CD8-positive, alpha-beta memory T cell (primary cell): ENCODE measurements at places on chromosomes 4 and X. TPM values are rescaled to one million over a fixed set of nuclear protein-coding genes. Genes with fewer than 3 reads are reported as not detected.

DNA sequence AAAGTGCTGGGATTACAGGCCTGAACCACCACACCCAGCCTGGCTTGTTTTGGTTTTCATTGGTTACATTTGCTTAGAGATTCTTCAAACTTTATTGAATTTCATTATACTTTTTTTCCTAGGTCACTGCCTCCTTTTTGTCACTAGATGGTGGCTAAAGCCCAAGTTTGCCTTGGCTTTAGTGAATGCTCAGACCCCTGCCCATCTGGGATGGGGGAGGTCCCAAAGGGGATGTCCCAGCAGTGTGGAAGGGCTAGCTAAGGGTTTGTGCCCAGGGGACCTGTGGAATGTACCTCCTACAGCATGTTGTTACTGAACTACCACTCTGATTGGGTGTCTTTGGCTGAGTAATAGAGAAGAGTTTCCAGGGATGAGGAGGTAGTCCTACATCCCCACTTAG is 58.4 kb downstream of the CEP135 start:
- peaks cover 11% of the 10 kb centered on the region for H3K36me3 ChIP-seq
- H3K4me1 ChIP-seq = no peaks in the 10 kb centered on the region
- DNase-seq = no peak
- no peak overlapping the region for H3K4me3 ChIP-seq

DMRTC1B gene
- not detected for total RNA-seq

- no peaks in the 10 kb centered on the region for H3K4me1 ChIP-seq
- H3K36me3 ChIP-seq = no peaks in the 10 kb centered on the region
- H3K27ac ChIP-seq = no peak overlapping the region
- DNase-seq = no peak
These were observed 102.3 kb downstream of the PSAPL1 start for GRCh38 chr4:7332216-7333023.

TRAM1L1 gene
- not detected for total RNA-seq

GRCh38 chrX:150063674-150064073 is 125.4 kb upstream of the EOLA2 start:
- H3K4me1 ChIP-seq = no peaks in the 10 kb centered on the region
- H3K27ac ChIP-seq = no peak overlapping the region
- DNase-seq = no peak
- no peaks in the 10 kb centered on the region for H3K36me3 ChIP-seq
- no peaks in the 10 kb centered on the region for H3K27me3 ChIP-seq

SLC25A5 gene
- 674 TPM for total RNA-seq

GRCh38 chr4:31592293-31592692 is 872.1 kb downstream of the PCDH7 start:
- no peaks in the 10 kb centered on the region for H3K4me1 ChIP-seq
- H3K27me3 ChIP-seq = no peaks in the 10 kb centered on the region
- no peak for DNase-seq
- H3K36me3 ChIP-seq = no peaks in the 10 kb centered on the region
- no peak overlapping the region for H3K27ac ChIP-seq

DNA sequence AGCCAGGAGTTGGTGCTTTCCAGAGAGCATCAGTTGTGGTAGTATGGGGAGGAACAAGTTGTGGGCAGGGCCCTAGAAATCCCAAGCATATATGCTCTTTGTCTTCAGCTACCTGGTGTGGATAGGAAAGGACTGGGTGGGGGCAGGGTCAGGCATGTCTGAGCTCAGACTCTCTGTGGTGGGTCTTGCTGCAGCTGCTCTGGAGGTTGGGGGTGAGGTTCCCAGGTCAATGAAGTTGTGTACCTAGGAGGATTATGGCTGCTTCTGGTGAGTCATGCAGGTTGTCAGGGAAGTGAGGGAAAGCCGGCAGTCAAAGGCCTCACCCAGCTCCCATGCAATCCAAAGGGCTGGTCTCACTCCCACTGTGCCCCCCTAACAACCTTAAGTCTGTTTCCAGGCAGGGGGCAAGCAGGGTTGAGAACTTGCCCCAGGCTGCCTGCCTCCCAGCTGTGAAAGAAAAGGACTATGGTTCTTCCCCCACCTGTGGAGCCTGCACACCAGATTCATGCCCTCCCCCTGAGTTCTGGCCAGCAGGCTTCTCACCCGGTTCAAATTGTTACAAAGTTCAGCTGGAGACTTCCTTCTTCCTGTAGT is 30.4 kb upstream of the QRFPR start:
- no peak overlapping the region for H3K4me3 ChIP-seq
- no peaks in the 10 kb centered on the region for H3K36me3 ChIP-seq
- no peak overlapping the region for H3K27ac ChIP-seq
- no peaks in the 10 kb centered on the region for H3K4me1 ChIP-seq
- H3K27me3 ChIP-seq = no peaks in the 10 kb centered on the region
- no peak for DNase-seq

MAMLD1 gene
- 6.2 TPM for total RNA-seq

DNA sequence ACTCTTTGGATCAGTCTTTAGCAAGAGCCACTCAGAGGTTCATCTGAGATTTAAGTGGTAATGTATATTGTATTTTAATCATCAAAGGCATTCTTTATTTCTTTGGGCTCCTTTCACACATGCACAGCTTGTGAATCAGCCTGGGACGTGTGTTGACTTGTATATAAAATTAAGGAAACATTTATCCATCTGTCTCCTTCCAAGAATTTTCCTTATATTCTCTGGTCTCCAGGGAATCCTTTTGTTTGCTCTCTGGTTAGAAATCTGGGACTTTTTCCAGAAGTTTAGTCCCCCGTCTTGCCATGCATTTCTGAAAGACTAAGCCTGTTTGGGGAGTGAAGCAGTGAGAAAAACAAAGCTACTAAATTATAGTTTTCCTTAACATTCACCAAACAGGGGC is 212.3 kb downstream of the DCAF12L2 start:
- no peak for DNase-seq
- no peak overlapping the region for H3K4me3 ChIP-seq
- no peak overlapping the region for H3K27ac ChIP-seq
- H3K4me1 ChIP-seq = no peaks in the 10 kb centered on the region
- no peaks in the 10 kb centered on the region for H3K36me3 ChIP-seq
- no peaks in the 10 kb centered on the region for H3K27me3 ChIP-seq

ADGRG4 gene
- not detected for total RNA-seq

ABCG2 gene
- total RNA-seq = 0.89 TPM

- H3K4me3 ChIP-seq = no peak overlapping the region
- DNase-seq = no peak
- no peaks in the 10 kb centered on the region for H3K36me3 ChIP-seq
- H3K4me1 ChIP-seq = no peaks in the 10 kb centered on the region
- H3K27me3 ChIP-seq = peaks cover 4% of the 10 kb centered on the region
These were observed 2.8 kb downstream of the HELT start for GRCh38 chr4:185020863-185021761.
